Fibroblast of skin of scalp (primary cell): ENCODE measurements at places on chromosomes 4 and X.
A peak's percentile ranks its signal among the peaks of the same experiment; 100 is the strongest.

DNA sequence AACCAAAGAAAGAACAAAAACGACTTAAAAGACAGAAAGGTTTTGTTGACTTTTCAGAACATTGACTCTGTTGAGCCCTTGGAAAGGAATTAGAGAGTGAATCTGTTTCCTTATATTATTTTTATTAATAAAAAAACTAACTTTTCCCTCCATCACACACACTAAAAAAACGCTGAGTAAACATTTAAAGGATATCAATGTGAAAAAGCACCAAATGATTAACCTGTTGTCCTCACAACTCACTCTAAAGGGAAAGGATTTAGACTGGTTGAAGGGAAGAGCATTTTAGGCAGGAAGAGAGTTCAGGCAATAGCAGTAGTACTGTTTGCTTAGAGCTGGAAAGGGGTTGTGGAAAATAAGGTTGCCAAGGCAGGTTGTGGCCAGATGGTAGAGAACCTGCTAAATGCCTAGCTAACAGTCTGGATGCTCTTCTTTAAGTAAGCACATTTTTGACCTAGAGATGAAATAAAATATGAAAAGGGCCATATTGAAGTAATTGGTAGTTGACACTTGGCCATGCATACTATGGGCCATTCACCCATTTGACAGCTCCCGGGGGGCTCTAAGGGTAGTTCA is 98.0 kb upstream of the NDP start:
- DNase-seq: no peak

DNA sequence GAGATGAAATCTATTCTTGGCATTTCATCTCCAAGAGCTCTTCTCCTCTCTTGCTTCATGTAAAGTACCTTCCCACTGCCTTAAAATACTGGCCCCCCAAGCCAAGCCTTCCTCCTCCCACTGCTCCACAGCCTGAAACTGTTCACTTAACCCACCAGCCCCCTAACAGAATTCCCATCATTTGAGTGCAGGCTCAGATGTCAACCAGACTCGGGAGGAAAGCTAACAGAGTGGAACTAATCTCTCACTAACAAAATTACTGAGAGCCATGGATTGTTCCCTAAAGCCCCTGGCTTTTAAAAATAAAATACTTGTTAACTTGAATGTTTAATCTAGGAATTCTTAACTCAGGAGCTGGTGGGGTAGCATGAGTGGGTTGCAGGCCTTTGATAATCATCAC is 7.1 kb upstream of the DCUN1D4 start:
- DNase-seq: no peak

DNA sequence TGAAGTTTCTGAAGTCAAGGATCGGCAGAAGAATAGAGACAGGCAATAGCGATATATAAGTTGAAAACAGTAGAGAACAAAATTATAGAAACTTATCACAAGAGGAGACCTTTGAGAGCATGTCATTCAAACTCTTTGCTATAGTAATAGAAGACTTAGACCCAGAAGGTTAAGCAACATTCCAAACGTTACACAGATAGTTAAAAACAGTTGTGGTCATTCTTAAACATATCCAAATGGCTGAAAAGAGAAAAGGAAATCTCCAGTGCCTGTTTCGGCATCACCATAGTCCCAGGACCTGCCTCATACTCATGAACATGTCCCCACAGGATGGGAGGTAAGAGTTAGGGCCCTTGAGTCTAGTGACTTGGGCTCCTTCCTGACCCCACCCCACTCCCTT is 258.1 kb upstream of the NOCT start:
- DNase-seq: peak; percentile 42

- peak; percentile 91 for DNase-seq
Measured at GRCh38 chr4:38132107-38132673, 172.0 kb downstream of the PTTG2 start.

DNA sequence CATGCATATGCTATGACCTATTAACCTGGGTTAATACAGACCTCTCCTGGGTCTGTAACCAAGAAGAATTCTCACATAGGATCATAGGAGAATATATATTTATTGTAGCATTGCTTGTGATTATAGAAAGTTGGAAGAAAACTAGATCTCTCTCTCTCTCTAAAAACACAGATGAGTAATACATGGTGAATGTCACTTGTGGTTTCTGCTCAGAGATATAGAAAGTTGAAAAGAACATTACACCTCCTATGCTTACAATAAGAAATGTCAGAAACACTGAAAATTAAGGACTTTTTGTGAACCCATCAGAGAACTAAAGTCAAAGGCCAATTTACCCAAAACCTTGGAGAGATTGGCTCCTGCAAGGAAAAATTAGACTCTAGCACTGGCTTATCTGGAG is 1389.5 kb downstream of the FAM133A start:
- DNase-seq: peak; percentile 47

- no peak for DNase-seq
Measured at GRCh38 chr4:52019936-52020657, at the start of gene LRRC66. Gene LRRC66 (minus strand): TSS chr4:52020363. CDS start chr4:52017613, 2,750 bp downstream.

DNA sequence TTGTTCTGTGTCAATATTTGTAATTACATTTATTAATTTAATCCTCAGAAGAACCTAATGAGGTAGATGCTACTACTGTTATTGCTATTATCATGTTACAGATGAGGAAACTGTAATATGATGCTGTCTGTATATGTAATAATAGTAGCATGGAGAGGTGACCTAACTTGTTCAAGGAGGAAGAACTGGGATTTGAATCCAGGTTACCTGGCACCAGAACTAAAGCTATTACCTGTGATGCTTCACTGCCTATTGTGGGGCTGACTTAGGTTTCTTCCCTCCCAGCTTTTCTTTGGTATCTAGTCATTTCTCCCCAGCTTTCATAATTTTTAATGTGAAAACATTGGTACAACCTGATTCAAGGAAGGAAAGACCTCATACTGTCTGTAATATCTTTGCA is 43.6 kb downstream of the RAPGEF2 start:
- no peak for DNase-seq

GRCh38 chr4:140395668-140396067 is 22.2 kb downstream of the SCOC start:
- DNase-seq: no peak

- no peak for DNase-seq
Measured at GRCh38 chr4:155632310-155632840, 34.3 kb upstream of the GUCY1A1 start.

DNA sequence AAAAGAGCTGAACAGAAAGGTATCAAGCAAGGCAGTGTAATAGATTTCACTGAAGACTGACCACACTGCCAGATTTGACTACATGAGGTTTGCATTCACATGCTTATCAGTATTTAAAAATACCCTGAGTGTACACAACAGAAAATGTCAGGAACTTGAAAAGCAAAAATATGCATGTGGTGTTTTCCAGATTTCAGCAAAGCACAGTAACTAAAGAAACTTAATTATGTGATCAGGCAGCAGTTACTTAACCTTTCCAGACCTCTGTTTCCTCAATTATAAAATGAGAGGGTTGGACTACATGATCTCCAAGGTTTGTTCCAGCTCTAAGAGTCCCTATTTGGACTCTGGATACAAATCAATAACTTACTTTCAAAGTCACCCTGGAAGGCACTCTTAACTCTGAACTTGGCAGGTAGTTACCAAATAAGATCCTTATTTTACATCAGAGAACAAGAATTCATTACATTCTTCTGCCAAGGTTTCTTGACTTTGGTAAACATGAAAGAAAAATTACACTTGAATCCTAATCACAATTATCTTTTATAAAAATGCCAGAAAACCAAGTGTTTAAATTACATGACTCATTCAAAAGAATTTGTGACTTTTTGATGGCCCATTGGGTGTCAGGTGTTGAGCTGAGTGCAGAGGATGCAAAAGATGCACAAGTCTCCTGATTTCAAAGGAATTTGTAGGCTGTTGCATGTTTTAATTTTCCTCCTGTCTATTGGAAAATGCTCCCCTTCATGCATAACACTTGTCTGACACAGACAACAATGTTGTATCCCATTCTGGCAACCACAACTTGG is 241.6 kb downstream of the MGST2 start:
- DNase-seq: no peak

GRCh38 chr4:176825586-176825985 is 32.9 kb upstream of the VEGFC start:
- no peak for DNase-seq

DNA sequence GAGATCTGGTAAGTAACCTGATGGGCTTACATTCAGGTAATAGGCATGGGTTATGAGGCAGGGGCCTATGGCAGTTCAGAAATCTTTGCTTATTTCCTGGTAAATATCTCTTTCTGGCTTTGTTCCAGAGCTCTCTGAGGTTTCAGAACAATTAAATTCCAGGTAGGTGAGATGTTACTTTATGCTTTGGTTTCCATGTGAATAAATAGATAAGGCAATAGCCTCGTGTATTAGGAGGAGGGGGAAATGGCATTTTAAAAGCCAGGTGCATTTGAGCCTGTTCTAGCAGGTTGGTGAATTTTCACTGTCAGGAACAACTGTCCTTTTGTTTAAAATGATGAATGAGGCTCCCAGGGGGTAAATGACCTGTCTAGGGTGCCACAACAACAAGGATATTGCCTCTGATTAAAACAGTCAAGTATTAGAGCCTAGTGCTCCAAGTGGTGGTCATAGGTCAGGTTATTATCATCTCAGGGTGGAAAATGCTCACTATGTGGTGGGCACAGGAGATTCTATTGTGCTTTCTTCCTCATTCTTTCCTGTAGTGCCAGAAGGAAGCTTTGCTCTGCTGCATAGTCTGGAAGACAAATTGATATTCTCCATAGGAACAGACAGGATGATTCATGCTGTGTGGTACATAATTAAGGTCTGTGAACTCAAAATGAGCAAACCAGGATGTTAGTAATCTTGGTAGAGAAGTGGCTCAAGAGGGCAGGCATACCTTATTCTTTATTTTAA is 296.2 kb downstream of the INPP4B start:
- peak; percentile 43 for DNase-seq

DNA sequence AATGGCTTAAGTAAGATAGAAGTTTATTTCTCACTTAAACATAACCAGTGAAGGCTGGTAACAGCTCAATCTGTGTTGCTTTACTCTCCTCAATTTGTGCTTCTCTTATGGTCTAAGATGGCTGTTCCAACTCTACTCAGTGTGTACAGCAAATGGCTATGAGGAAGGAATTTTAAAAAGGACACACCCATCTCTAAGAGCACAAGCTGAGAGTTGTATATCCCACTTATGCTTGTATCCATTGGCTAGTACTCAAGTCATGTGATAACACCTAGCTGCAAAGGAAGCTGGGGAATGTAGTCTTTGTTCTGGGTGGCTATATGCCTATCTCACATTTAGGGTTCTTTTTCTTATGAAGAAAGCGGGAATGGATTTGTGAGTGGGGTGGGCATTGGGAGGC is 63.3 kb downstream of the GPAT3 start:
- peak; percentile 65 for DNase-seq

- DNase-seq: peak; percentile 72
Measured at GRCh38 chr4:186932631-186933187, 209.1 kb upstream of the FAT1 start.
